ENCODE measurements at places on chromosomes 2 and 18.

GRCh38 chr2:135525786-135526185 is 5.2 kb downstream of the ZRANB3 start:
- DNase-seq: no peak

GRCh38 chr2:203948733-203949132 is 12.2 kb downstream of the ICOS start:
- no peak for DNase-seq

GRCh38 chr2:118689874-118690273 is 157.6 kb downstream of the EN1 start:
- no peak for DNase-seq

- no peak for DNase-seq
These were observed 19.9 kb downstream of the SLC38A11 start for GRCh38 chr2:164935118-164936101.

GRCh38 chr2:198073253-198073652 is 268.9 kb downstream of the PLCL1 start:
- DNase-seq: no peak

GRCh38 chr2:70255637-70256314 is 2.2 kb upstream of the PCYOX1 start:
- DNase-seq: no peak
